ENCODE measurements at places on chromosomes 13 and 19.

DNA sequence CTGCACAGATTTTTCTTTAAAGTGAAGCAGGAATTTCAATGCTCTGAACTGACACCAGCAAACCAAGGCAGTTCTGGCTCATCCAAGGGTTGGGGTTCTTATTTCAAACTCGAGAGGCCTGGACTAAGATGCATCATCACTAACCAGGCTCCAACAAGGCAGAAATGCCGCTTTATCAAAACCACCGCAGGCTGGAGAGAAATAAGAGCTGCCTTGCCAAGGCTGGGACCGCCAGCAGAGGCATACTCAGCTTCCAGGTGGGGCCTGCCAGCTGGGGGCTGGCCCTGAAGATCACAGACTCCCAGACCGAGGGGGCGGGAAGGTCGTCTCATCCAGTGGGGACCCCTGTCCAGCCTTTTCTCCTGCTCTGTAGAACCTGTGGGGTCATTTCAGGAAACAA is 37.4 kb upstream of the GAS6 start:
- no peak for DNase-seq

DNA sequence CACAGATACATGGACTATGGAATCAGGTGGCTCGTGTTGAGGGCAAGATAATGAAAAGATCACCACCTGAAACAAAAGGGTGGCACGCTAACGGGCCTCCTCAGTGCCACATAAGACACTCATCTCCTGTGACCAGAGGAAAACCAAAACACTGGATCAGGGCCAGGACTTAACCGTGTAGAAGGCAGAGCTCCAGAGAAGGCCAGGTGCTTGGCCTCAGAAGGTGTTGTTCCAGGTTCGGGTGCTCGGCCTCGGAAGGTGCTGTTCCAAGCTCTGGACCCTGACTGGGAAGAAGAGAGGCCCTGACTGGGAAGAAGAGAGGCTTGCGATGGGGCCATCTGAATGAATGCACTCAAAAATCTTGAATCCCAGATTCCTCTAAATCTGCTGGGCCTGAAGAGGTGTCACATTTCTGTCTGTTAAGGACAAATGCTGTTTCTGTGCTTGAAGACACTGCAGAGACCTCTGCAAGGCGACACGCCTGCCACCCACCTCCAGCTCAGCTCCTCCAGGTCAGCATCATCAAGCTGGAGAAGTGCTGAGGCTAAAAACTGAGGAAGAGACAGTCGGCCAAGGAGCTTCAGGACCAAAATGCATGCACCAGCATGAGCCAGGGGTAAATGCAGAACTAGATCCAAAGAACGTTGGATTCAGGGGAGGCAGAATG is 2.7 kb upstream of the RASA3 start:
- no peak for DNase-seq

- no peak for DNase-seq
These were observed 20.5 kb upstream of the C1QTNF9 start for GRCh38 chr13:24288870-24289269.

- no peak for DNase-seq
These were observed 82.6 kb downstream of the PCDH9 start for GRCh38 chr13:67147342-67148133.

- DNase-seq: no peak
These were observed 53.4 kb upstream of the F7 start for GRCh38 chr13:113052206-113052605.

GRCh38 chr13:83831796-83832195 is 50.5 kb downstream of the SLITRK1 start:
- DNase-seq: no peak

GRCh38 chr13:74978591-74978990 is 503.4 kb downstream of the TBC1D4 start:
- DNase-seq: no peak
